Uterine smooth muscle cell (primary cell): ENCODE measurements at places on chromosomes 4 and X. TPM values are rescaled to one million over a fixed set of nuclear protein-coding genes. Genes with fewer than 3 reads are reported as not detected.

The GYG2 gene
- total RNA-seq = 1.1 and 2.4 TPM in 2 replicates

The IQCM gene
- 0.11 TPM in 1 of 2 replicates, not detected in the other for total RNA-seq

The ADAMTS3 gene
- 3.6 and 8.9 TPM in 2 replicates for total RNA-seq

The GASK1B gene
- total RNA-seq = 13.9 and 30.6 TPM in 2 replicates

The SORCS2 gene
- total RNA-seq = 0.44 and 1.5 TPM in 2 replicates

The ABLIM2 gene
- 0.25 TPM in 1 of 2 replicates, not detected in the other for total RNA-seq

The TAF7L gene
- 0.89 and 1.9 TPM in 2 replicates for total RNA-seq

The USP51 gene
- 1.5 and 2.5 TPM in 2 replicates for total RNA-seq

The GAGE12E gene
- total RNA-seq = not detected in 2 replicates

The PAGE5 gene
- not detected in 2 replicates for total RNA-seq

The PCDH7 gene
- 43.7 and 81.9 TPM in 2 replicates for total RNA-seq

The CYSLTR1 gene
- total RNA-seq = 0.11 TPM in 1 of 2 replicates, not detected in the other

The POU4F2 gene
- not detected in 2 replicates for total RNA-seq

The GNRHR gene
- not detected in 2 replicates for total RNA-seq

The NXF3 gene
- not detected in 2 replicates for total RNA-seq

The FOXP3 gene
- not detected in 2 replicates for total RNA-seq

The MAGEC2 gene
- total RNA-seq = not detected in 2 replicates

The TRPC3 gene
- 0.62 and 1.7 TPM in 2 replicates for total RNA-seq

The MAGED4 gene
- 30.1 and 38.1 TPM in 2 replicates for total RNA-seq

The TLL1 gene
- total RNA-seq = under 0.01 and 0.12 TPM in 2 replicates

The NEUROG2 gene
- total RNA-seq = not detected in 2 replicates

The TEX13B gene
- 0.12 TPM in 1 of 2 replicates, not detected in the other for total RNA-seq

The CT47A7 gene
- total RNA-seq = not detected in 2 replicates

The RXFP1 gene
- 8.5 and 10.4 TPM in 2 replicates for total RNA-seq

The TAF1 gene
- 63.2 and 68.9 TPM in 2 replicates for total RNA-seq

The RASGEF1B gene
- 1.1 and 1.2 TPM in 2 replicates for total RNA-seq

The CCNB3 gene
- total RNA-seq = 0.12 and 4.2 TPM in 2 replicates

The PABPC1L2A gene
- total RNA-seq = not detected in 2 replicates

The FRAS1 gene
- total RNA-seq = 1.3 and 3.1 TPM in 2 replicates

The KIAA1210 gene
- total RNA-seq = under 0.01 TPM in 1 of 2 replicates, not detected in the other

The CXCL9 gene
- total RNA-seq = not detected in 2 replicates

The NLGN4X gene
- under 0.01 TPM in 1 of 2 replicates, not detected in the other for total RNA-seq

The SPANXB1 gene
- not detected in 2 replicates for total RNA-seq

The CT45A1 gene
- total RNA-seq = not detected in 2 replicates

The PRDM8 gene
- total RNA-seq = 7.4 and 10.1 TPM in 2 replicates

The PHKA1 gene
- 10.1 and 15.7 TPM in 2 replicates for total RNA-seq

The TCP11X2 gene
- total RNA-seq = not detected in 2 replicates

The IL2RG gene
- not detected in 2 replicates for total RNA-seq

The PDGFRA gene
- total RNA-seq = 152 and 220 TPM in 2 replicates

The ODAM gene
- total RNA-seq = not detected in 2 replicates

The SUPT20HL2 gene
- 0.22 TPM in 1 of 2 replicates, not detected in the other for total RNA-seq

The C4orf33 gene
- total RNA-seq = 11.2 and 14.1 TPM in 2 replicates

The SLC26A1 gene
- total RNA-seq = not detected in 2 replicates

The KLF8 gene
- 2.5 and 3.1 TPM in 2 replicates for total RNA-seq

The GPR119 gene
- not detected in 2 replicates for total RNA-seq

The LRPAP1 gene
- total RNA-seq = 88.3 and 187 TPM in 2 replicates

The TREX2 gene
- total RNA-seq = 1.9 and 2.4 TPM in 2 replicates

The PNMA3 gene
- total RNA-seq = 0.11 and 0.12 TPM in 2 replicates

The NR3C2 gene
- total RNA-seq = 0.55 and 1.00 TPM in 2 replicates

The GAGE1 gene
- not detected in 2 replicates for total RNA-seq

The GPR34 gene
- not detected in 2 replicates for total RNA-seq

The ZNF674 gene
- 2.7 and 5.7 TPM in 2 replicates for total RNA-seq

The ARHGAP36 gene
- total RNA-seq = not detected in 2 replicates

The KANTR gene
- total RNA-seq = 10.1 and 10.3 TPM in 2 replicates

The SCML2 gene
- total RNA-seq = 1.5 and 2.1 TPM in 2 replicates

The GRIA3 gene
- total RNA-seq = 5.1 and 15.0 TPM in 2 replicates

The SYP gene
- total RNA-seq = 0.12 and 0.33 TPM in 2 replicates
